NCI-H187 treated with DMSO at 0.1 percent for 48 hours (cell line): ENCODE measurements at places on chromosomes 13 and 19.
A peak's percentile ranks its signal among the peaks of the same experiment; 100 is the strongest.

- DNase-seq = no peak
Measured at GRCh38 chr13:102441085-102441484, 39.2 kb upstream of the FGF14 start.

DNA sequence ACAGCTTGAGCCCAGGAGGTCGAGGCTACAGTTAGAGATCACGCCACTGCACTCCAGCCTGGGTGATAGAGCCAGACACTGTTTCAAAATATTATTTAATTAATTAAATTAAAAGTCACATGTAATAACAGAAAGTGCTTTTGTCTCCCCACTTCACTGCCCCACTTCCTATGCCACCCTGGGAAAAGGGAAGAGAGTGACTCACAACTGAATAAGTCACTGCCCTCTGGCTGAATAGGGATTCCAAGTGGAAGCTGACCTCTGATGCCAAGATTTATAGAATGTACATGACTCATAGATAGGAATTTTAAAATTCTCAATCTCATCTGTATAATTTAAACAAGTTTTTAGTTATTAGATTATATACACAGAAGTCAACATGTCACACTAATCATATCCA, 22.2 kb upstream of the ERVV-1 start:
- DNase-seq = no peak

GRCh38 chr13:99086267-99087097, 108.6 kb upstream of the DOCK9 start:
- DNase-seq = no peak

- DNase-seq = no peak
Measured at GRCh38 chr19:52034051-52034728, 6.0 kb upstream of the ZNF614 start.

- DNase-seq = peak; percentile 3
Measured at GRCh38 chr13:36130552-36131221, 495 bp downstream of the DCLK1 start.

GRCh38 chr19:52138983-52139251, 821 bp downstream of the ZNF616 start:
- no peak for DNase-seq
